ENCODE measurements at places on chromosomes 6 and 20.

DNA sequence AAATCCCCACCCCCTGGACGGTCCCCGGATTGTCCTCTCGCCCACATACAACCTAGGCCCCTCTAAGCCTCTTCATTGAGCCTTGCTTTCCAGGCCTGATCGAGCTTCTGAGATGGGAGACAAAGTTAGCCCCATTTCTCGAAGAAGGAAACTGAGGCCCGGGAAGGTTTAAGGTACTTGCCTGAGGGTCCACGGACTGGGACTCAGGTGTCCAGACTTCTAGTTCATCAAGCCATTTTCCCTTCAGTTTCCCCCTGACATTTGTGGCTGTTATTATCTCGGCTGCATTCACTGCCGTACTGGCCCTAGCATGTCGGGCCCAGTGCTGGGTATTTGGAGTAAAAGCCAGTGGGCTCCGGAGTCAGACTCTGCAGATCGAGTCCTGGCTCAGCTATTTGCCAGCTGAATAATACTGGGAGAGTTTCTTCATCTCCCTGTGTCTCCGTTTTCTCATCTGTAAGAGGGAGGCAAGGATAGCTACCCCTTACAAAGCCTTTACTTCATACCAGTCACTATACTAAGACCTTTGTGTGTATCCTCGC is 633 bp downstream of the RPRD1B start:
- DNase-seq, result no peak

GRCh38 chr6:41536795-41537758 is 9.1 kb upstream of the FOXP4 start:
- DNase-seq, result no peak

- no peak for DNase-seq
Measured at GRCh38 chr20:21182832-21183563, 57.1 kb downstream of the KIZ start.

- no peak for DNase-seq
Measured at GRCh38 chr6:111888928-111889695, 15.9 kb upstream of the FYN start.

GRCh38 chr6:130204322-130204721 is 18.4 kb downstream of the SAMD3 start:
- no peak for DNase-seq

DNA sequence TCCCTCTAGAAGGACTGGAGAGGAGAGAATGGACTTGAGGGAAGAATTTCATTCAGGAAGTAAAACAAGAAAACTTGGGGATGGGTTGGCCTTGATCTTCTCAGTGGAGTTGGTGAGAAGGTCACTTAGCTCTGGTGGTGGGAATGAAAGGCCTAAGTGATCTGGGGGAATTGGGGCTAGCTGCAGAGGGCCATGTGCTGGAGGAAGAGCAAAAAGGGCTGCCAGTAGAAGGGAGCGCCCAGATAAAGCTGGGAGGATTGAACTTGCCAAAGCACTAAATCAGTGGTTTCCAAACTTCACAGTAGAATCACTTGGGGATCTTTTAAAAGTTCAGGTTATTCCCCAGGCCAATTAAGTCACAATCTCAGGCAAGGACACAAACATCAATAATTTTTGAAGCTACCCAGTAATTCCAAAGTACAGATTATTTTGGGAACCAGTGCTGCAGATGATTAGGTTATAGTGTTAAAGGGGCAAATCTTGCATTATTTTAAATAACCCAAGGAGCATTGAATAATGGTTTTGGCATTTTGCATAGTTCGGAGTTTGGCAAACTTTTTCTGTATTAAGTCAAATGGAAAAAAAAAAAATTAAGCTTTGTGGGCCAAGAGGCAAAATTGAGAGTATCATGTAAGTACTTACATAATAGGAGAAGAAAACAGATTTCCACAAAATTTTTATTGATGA is 36.5 kb upstream of the RFPL4B start:
- DNase-seq, result no peak

- no peak for DNase-seq
Measured at GRCh38 chr6:30656513-30656912, 9.6 kb downstream of the C6orf136 start.

- no peak for DNase-seq
Measured at GRCh38 chr6:33583591-33584155, 3.6 kb upstream of the BAK1 start.

- DNase-seq, result no peak
Measured at GRCh38 chr6:116666869-116667268, 1.7 kb downstream of the ZUP1 start.

- no peak for DNase-seq
Measured at GRCh38 chr20:14740380-14740779, 403.0 kb upstream of the FLRT3 start.

- DNase-seq, result no peak
Measured at GRCh38 chr6:87213364-87213763, 58.0 kb downstream of the ZNF292 start.

- no peak for DNase-seq
Measured at GRCh38 chr6:112193117-112193516, 61.2 kb downstream of the LAMA4 start.

DNA sequence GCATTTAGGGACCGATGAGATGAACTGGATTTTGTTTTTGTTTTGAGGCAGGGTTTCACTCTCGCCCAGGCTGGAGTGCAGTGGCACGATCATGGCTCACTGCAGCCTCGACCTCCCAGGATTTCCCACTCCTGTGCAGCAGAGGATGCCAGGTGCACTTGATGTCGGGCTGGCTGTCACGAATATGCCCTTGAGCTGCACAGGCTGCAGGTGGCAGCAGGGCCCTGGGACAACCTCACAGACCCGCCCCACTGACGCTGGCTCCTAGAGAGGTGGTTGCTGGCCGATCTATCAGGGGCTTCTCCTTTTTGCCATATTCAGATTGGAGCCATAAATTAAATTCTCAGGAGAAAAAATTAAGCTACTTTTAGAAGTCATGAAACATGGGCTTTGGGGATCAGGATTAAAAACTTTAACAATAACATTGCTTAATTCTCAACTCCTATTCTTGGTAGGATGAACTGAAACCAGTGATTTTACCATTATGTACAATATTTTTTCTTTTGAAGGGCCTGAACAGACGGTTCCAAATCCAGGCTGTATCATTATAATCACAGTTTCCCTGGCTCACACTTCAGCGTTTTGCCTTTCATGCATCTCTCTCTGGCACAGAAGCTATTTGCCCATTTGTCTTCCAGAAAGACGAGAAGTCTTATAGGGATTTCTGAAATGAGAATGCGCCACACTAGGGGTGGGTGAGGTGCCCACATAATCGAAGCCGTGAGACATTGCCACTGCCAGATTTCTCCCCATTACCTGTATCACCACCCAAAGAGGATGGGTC is 32.4 kb downstream of the NQO2 start:
- DNase-seq, result no peak

DNA sequence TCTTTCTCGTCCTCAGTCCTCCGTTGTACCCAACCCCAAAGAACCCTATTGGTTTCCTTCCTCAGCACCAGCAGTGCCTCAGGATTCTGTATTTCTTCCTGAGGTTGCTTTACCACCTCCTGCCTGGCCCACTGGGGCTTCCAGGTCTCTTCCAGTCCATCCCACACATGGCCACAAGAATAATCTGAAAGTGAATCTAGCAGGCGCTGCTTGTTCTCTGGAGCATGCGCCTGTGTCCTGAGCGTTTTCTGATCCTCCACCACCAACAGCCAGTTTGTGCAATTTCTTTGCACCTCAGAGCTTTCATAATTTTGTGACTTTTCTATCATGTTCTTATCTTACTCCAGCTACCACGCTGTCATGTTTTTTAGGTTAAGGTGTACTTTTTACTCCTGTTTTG is 11.6 kb upstream of the HSP90AB1 start:
- no peak for DNase-seq

GRCh38 chr20:53244711-53245110 is 272.6 kb downstream of the TSHZ2 start:
- DNase-seq, result no peak

GRCh38 chr20:20327746-20328145 is 40.2 kb upstream of the INSM1 start:
- no peak for DNase-seq

GRCh38 chr6:14174226-14174625 is 56.7 kb downstream of the CD83 start:
- DNase-seq, result no peak

DNA sequence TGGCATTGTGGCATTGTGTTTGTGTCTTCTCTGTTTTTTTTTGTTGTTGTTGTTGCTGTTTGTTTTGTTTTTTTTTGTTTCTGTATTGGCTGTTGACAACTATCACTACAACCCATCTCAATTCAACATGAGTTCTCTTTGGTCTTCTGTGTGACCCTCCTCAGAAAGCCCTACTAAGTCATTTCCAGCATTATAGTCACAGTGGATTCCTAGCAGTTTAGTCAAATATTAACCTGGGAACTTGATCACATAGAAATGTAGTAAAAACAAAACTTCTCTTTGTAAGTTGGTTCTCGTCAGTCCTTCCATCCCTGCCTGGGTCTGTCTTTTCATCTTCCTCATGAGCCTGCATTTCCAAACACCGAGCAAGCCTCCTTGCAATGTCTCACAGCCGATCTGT is 16.8 kb downstream of the SLC17A2 start:
- DNase-seq, result no peak

- no peak for DNase-seq
Measured at GRCh38 chr6:142246960-142247359, 54.8 kb upstream of the ADGRG6 start.

DNA sequence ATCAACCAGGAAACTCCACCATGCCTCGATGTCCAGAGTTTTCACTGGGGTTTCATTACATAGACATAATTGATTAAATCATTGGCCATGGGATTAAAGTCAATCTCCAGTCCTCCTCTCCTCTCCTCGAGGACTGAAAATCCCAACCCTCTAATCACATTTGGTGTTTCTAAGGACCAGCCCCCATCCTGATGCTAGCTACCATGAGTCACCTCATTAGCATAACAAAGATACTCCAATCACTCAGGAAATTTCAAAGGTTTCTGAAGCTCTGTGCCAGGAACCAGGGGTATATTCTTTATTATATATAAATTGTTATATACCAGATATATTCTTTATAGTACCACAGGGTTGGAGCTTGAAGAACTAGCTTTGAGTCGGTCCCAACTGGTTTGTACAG is 212.9 kb upstream of the PRND start:
- no peak for DNase-seq

DNA sequence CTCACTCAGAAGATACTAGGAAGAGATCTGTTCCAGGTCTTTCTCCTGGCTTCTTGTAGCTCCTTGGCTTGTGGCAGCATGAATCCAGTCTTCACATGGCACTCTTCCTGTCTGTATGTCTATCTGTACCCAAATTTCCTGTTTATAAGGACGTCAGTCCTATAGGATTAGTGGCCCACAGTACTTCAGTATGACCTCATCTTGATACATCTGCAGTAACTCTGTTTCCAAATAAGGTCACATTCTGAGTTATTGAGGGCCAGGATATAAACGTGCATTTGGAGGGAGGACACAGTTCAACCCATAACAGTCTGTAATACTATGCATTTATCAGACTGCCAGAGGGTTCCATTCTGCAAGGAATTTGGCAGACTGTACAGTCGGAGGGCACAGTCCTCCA is 57.6 kb upstream of the DYNLRB1 start:
- no peak for DNase-seq

- no peak for DNase-seq
Measured at GRCh38 chr20:50309280-50309763, 118.7 kb downstream of the CEBPB start.

- DNase-seq, result no peak
Measured at GRCh38 chr20:62049342-62050165, 16.1 kb downstream of the TAF4 start.

DNA sequence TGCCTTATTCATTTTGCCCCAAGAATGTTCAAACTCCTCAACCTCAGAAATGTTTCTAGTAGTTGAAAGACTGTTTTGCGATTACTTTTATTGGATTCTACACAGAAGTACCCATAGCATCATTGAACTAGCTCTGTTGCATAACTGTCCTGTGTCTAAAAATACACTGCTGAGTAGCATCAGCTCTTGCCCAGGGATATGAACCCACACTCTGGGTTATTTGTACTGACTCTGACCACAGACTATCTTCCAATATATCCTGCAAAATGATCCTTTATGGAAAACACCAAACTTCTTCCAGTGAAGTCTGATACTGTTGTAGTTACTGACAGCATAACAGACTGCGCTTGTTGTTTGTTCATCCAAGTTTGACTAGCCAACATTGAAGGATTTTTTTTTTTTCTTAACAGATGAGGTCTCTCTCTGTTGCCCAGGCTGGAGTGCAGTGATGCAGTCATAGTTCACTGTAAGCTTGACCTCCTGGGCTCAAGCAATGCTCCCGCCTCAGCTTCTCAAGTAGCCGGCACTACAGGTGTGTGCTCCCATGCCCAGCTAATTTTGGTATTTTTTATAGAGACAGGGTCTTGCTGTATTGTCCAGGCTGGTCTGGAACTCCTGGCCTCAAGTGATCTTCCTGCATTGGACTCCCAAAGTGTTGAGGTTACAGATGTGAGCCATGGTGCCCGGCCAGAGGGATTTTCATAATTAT is 49.9 kb downstream of the TULP4 start:
- DNase-seq, result no peak

DNA sequence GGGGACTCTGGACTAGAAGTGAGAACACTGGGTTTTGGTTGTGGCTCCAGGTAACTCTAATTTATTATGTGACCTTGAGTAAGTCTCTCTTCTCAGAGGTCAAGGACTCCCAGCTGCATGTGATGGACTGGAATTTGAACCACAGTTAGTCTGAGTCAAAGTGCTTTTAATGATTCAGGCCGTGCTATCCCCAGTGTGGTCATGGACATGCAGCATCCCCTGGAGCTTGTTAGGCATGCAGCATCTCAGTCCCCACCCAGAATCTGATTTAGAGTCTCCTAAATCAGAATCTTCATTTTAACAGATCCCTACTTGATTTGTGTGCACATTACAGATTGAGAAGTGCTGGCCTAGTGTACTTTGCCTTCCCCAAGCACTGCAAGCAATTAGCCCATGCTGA is 74.2 kb downstream of the TOX2 start:
- no peak for DNase-seq

GRCh38 chr20:62263396-62263795 is 25.1 kb downstream of the OSBPL2 start:
- DNase-seq, result no peak

DNA sequence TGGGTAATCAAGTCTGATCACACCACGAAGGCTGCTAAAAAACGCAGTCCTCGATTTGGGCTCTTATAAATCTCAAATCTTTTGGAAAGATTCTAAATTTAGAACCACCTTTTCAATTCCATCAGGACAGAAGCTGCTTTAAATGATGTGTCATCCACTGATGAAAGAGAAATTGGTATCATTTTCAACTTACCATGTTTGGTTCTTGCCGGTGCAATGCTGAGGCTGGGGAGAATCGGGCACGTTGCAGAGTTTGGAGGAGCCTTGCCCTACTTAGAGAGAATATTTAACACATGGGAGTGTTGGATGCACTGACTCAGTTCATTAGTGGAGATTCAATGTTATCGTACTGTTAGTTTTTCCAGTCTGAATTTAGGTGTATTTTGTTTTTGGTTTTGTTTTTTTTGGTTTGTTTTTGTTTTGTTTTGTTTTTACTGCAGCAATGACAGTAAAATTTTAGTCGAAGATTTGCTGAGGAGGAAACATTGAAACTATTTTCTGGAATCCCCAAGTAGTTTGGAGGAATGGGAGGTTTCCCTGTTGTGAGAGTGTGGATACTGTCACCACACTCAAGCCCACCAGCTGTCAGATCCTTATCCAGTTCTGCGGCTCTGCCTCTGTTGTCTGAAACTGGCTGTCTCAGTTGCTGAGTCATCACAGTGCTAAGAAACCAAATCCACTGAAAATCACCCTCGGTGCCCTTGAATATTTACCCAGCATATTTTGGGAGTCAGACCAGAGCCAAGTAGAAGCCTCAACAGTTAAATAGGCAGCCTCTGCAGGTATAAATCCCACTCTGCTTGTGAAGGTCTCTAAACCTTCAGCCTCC is 497.0 kb downstream of the BTBD3 start:
- DNase-seq, result no peak

- no peak for DNase-seq
Measured at GRCh38 chr6:115120391-115120790, 777.6 kb upstream of the HS3ST5 start.
